Transverse colon (tissue), 4 donors: ENCODE measurements at places on chromosomes 4 and X.

DNA sequence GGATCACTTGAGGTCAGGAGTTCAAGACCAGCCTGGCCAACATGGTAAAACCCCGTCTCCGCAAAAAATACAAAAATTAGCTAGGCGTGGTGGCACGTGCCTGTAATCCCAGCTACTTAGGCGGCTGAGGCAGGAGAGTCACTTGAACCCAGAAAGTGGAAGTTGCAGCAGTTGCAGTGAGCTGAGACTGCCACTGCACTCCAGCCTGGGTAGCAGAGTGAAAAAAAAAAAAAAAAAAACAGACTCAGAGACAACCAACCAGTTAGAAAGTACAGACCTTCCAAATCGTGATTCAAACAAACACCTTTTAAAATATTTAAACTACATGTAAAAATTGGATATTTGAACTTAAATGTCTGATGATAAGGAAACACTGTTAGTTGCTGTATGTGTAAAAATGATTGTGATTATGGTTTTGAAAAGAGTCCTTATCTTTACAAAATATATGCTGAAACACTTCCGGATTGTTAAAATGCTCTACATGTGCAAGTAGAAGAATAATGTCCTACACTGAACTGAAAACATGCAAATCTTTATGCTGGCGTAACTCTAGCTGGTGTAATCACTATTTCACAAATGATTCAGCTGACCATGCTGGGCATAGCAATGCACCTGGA is 37.8 kb downstream of the SH3KBP1 start:
- DNase-seq = no peak

DNA sequence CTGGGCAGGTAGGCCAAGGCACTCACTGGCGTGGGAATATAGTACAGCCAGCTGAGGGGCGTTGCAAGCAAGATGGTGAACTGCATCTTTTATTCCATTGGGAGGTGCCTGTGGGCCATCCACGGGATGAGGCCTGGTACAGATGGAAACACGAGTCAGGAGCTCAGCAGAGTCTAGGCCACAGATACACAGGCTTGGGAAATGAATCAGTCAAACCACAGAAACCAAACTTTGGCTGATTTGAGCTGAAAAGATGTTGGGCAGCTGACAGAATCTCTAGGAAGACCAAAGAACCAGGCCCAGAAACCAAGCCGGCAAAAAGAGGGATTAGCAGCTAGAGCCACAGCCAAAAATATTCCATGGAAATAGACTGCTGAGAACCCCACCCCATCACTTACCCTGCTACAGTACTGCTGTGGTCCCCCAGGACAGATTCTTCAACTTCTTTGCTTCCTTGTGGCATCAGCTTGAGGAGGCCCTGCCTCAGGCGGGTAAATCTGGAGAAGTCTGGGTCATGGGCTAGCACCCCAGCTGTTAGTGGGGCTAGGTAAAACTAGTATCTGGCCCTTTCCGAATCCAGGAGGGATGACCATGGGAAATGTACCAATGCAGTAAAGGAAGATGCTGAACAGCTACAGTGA is 75.4 kb downstream of the TMEM131L start:
- DNase-seq = no peak

- DNase-seq = no peak
These were observed 162.9 kb upstream of the USP9X start for GRCh38 chrX:40922307-40922706.

- DNase-seq = peak; percentile 56
These were observed 76.7 kb upstream of the HS3ST1 start for GRCh38 chr4:11505221-11505971.

DNA sequence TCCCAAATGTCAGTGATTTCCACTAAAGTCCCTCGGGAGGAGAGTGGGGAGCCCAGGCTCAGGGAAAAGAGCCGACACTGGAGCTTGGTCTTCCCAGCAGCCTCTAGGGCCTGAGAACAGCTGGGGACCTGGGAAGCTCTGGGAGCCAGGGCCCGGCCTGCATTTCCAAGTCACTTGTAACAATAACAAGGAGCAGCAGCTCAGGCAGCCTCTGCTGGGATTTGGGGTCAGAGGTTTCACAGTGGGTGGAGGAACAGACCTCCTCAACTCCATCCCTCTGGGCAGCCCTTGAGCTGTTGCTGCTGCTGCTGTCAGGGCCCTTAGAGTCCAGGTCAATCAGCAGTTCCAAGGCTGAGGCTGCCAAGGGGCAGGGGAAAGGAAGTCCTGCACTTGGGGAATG is 11.1 kb downstream of the STARD8 start:
- DNase-seq = no peak

GRCh38 chrX:15512401-15512965 is 11.9 kb downstream of the BMX start:
- DNase-seq = no peak

DNA sequence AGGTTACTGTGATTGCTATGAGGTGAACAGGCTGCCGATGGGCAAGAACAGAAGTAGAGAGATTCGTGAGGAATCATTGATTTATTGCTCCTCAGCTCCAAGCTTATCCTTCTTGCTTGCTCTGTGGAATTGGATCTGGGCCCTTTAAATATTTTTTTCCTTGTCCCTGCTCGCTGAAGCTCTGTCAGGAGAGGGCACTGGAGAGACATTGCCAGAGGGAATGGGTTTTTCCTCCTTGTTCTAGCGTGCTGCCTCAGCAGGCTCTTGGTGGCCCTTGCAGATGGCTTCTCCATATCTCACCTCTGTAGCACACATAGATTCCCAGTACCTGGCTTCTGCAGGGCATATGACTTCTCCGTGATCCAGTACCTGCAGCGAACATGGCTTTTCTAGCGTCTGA is 67.4 kb downstream of the CNGA2 start:
- no peak for DNase-seq

- DNase-seq = no peak
These were observed 97.8 kb upstream of the ATOH1 start for GRCh38 chr4:93730760-93731159.

- DNase-seq = no peak
These were observed 3.2 kb downstream of the TAPT1 start for GRCh38 chr4:16222957-16223527.

GRCh38 chr4:1622956-1623355 is 61.2 kb downstream of the FAM53A start:
- DNase-seq = no peak
